ENCODE measurements at places on chromosomes 12 and 14.

DNA sequence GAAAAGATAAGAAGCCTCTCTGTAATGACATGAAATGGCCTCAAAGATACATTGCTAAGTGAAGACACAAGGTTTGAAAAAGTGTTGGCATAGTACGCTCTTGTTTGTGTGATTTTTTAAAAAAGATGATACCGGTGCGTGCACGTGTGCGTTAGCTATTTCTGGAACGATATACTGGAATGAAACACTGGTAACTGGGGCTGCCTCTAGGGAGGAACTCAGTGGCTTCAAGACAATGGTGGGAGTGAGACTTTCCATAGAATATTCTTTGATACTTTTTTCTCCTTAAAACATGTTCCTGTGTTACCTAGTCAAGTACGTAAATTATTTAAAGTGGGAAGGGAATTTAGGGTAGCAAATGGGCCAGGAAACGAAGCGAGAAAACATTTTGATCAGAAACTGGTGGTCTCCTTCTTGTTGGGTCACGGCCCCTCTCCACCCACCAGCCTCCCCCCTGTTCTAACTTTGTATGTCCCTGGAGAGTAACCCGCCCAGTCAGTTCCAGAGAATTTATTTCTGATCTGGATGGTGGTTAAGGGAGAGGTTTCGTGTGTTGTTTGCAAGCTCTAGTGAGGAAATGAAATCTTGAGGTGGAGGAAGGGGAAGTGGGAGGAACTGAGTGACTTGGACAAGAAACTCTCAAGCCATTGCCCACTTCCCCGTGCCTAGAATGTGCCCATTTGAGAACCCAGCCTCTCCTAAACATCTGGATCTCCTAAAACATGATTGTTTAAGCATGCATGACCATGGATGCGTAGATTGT lies 6.6 kb downstream of the FGF6 start:
- DNase-seq = no peak
- H3K27ac ChIP-seq = no peak overlapping the region
- peaks cover 10% of the 10 kb centered on the region for H3K4me1 ChIP-seq
- no peak overlapping the region for H3K4me3 ChIP-seq
- no peaks in the 10 kb centered on the region for H3K36me3 ChIP-seq

DNA sequence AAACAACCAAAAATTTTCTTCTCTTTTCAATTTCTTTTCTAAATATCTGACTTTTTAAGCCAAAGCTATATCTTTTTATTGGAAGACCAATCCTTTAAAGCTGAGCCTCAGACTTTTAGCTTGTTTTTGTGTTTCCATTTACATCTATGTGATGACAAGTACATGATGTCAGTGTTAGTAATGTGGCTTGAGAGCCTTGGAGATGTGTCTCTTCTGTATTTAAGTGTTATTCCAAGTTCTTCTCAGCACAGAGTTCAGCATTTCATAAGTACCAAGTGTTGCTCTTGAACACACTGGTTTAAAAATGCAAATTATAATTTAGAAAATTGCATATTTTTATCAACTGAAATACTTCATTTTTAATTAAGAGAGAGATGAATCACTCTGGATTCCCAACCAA lies 948.9 kb upstream of the FLRT2 start:
- no peaks in the 10 kb centered on the region for H3K27me3 ChIP-seq
- no peak overlapping the region for H3K27ac ChIP-seq
- H3K4me3 ChIP-seq = no peak overlapping the region
- no peaks in the 10 kb centered on the region for H3K4me1 ChIP-seq
- no peaks in the 10 kb centered on the region for H3K36me3 ChIP-seq

DNA sequence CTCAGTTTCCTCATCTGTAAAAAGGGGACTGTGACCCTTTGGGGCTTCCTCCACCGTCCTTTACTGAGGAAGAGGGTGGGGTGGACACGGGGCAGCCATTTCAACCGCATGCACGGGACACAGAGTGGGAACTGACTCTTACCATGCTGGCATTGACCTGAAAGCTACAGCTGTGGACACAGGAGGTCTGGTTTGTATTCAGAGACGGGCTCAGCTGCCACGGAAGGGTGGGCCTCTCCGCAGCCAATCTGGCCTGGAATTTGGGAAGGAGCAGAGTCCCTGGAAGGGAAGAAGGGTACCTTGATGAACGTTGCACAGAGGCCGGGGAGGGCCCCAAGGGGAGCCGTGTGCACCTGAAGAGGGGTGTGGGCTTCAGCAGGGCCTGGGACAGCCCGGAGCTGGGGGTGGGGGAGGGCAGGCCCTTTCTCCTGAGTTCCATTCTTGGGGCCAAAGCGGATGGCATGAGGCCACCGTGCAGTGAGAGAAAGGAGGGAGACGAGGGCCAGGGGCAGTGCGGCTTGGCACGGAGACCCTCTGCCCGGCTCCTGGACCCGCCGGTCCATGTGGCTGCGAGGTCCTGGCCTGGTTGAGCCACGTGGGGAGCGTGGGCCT lies 14.5 kb downstream of the TNFAIP2 start:
- H3K27ac ChIP-seq = no peak overlapping the region
- H3K4me1 ChIP-seq = peaks cover 10% of the 10 kb centered on the region
- DNase-seq = no peak
- no peaks in the 10 kb centered on the region for H3K36me3 ChIP-seq
- peaks cover 14% of the 10 kb centered on the region for H3K27me3 ChIP-seq

DNA sequence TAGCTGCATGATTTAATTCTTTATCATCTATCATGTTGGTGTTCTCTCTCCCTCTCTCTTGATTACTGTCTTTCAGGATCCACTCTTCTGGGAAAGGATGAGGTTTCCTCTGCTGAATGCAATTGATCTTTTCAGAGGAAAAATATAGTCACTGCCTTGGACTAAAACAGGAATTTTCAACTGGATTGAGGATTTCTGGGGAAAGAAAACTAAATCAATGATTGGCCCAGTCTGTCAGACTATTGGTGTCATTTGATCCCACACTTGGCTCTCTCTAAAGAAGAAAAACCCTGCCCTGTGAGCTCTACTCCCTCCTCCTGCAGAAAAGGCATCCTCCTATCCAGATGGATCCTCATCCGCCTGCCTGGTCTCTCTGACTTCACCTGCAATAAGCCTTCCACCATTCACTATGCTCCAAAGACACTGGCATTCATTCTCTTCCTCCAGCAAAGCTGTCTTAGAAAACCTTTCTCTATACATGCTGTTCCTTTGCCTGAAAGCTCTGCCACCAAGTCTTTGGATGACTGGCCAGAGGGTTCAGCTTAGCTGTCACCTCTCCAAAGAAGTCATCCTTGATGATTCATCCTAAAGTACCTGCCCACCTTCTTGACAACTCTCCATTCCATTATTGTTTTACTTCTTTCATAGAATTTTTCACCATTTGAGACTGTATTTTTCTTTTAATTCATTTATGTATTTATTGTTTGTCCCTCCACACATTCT lies 127.7 kb upstream of the CAND1 start:
- peaks cover 18% of the 10 kb centered on the region for H3K27me3 ChIP-seq
- no peak overlapping the region for H3K4me3 ChIP-seq
- H3K27ac ChIP-seq = no peak overlapping the region
- no peak for DNase-seq
- no peaks in the 10 kb centered on the region for H3K36me3 ChIP-seq

DNA sequence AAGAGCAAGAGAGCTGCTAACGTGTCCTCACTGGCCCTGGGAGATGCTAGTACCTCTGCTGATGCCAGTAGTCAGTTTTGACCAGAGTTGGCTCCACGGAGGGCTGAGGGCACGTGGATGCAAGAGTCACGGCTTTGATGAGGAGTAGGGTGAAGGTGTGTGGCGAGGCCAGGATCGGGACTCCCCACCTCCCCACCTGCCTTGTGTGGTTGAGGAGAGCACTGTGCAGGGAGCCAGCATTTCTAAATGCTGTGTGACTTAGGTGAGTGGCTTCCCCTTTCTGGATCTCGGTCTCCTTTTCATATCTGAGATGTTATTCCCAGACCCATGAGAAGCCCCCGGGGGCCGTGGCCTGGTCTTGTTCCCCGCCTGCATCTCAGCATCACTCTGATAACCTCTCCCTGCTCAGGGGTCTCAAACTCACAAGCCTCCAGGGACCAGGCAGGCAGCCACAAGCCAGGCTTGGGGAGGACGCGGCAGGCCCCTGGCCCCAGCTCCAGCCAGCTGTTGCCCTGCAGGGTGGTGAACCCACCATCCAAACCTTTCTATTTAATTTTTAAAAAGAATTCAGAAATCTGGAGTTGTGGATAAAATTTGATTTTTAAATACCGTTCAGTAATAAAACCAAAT lies 32.1 kb downstream of the MVK start:
- H3K4me1 ChIP-seq = no peaks in the 10 kb centered on the region
- H3K36me3 ChIP-seq = no peaks in the 10 kb centered on the region
- no peak for DNase-seq
- no peak overlapping the region for H3K4me3 ChIP-seq
- peaks cover 5% of the 10 kb centered on the region for H3K27me3 ChIP-seq

DNA sequence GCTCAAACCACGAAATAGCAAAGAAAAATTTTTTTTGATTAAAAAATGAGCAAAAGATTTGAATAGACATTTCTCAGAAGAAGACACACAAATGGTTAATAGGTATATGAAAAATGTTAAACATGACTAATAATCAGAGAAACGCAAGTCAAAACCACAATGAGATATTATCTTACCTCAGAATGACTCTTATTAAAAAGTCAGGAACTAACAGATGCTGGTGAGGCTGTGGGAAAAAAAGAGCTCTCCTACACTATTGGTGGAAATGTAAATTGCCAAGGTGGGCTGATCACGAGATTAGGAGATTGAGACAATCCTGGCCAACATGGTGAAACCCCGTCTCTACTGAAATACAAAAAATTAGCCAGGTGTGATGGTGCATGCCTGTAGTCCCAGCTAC lies 315.5 kb upstream of the FLRT2 start:
- H3K4me3 ChIP-seq = no peak overlapping the region
- no peaks in the 10 kb centered on the region for H3K36me3 ChIP-seq
- no peaks in the 10 kb centered on the region for H3K4me1 ChIP-seq
- no peaks in the 10 kb centered on the region for H3K27me3 ChIP-seq

GRCh38 chr12:72368298-72368697 lies 96.1 kb downstream of the TRHDE start:
- H3K4me1 ChIP-seq = no peaks in the 10 kb centered on the region
- H3K4me3 ChIP-seq = no peak overlapping the region
- no peak overlapping the region for H3K27ac ChIP-seq
- H3K36me3 ChIP-seq = no peaks in the 10 kb centered on the region
- H3K27me3 ChIP-seq = peaks cover 8% of the 10 kb centered on the region
- DNase-seq = no peak

- no peak for DNase-seq
- H3K4me1 ChIP-seq = peaks cover 2% of the 10 kb centered on the region
- peaks cover 4% of the 10 kb centered on the region for H3K27me3 ChIP-seq
- H3K27ac ChIP-seq = no peak overlapping the region
- H3K4me3 ChIP-seq = no peak overlapping the region
- H3K36me3 ChIP-seq = peaks cover 5% of the 10 kb centered on the region
These were observed 196.0 kb downstream of the PIK3C2G start for GRCh38 chr12:18457362-18457761.

DNA sequence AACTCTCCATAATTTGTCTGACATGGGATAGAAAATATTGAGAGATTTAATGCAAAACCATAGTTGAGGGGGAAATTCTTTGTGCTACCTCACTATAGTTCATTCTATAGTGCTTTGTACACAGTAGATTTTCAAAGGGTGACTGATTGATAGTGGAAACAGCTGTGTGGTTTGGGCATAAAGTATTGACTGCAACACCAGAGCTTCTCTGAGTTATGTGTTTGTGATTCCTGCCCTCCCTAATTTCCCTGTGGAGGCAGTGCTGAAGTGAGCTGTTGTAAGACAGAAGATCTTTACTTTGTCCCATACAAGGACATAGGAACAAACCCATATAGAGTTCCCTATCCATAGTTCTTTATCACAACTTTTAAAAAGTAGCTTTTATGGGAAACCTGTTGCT lies 47.1 kb downstream of the PTPRQ start:
- peaks cover 6% of the 10 kb centered on the region for H3K4me1 ChIP-seq
- H3K27ac ChIP-seq = no peak overlapping the region
- H3K4me3 ChIP-seq = no peak overlapping the region

GRCh38 chr12:107129315-107129930 lies 36.1 kb upstream of the CRY1 start:
- no peak overlapping the region for H3K27ac ChIP-seq
- peaks cover 24% of the 10 kb centered on the region for H3K27me3 ChIP-seq
- no peak for DNase-seq
- H3K4me3 ChIP-seq = no peak overlapping the region

- no peaks in the 10 kb centered on the region for H3K27me3 ChIP-seq
- H3K27ac ChIP-seq = no peak overlapping the region
- H3K4me1 ChIP-seq = no peaks in the 10 kb centered on the region
- no peak overlapping the region for H3K4me3 ChIP-seq
- DNase-seq = no peak
These were observed 153.7 kb downstream of the PRKD1 start for GRCh38 chr14:29773990-29774389.

- no peaks in the 10 kb centered on the region for H3K36me3 ChIP-seq
- no peak overlapping the region for H3K4me3 ChIP-seq
- H3K27me3 ChIP-seq = peaks cover 1% of the 10 kb centered on the region
- no peak overlapping the region for H3K27ac ChIP-seq
- peaks cover 9% of the 10 kb centered on the region for H3K4me1 ChIP-seq
- DNase-seq = no peak
These were observed 81.0 kb downstream of the CLMN start for GRCh38 chr14:95238487-95239298.

- DNase-seq = no peak
- no peaks in the 10 kb centered on the region for H3K36me3 ChIP-seq
- peaks cover 5% of the 10 kb centered on the region for H3K4me1 ChIP-seq
- H3K27ac ChIP-seq = peak within 1 kb of the TSS; percentile 5
- peaks cover 37% of the 10 kb centered on the region for H3K27me3 ChIP-seq
These were observed at the start of gene CCDC177 for GRCh38 chr14:69574263-69574953. Gene CCDC177 (minus strand): TSS chr14:69574871. CDS start chr14:69573622, 1,249 bp downstream.

DNA sequence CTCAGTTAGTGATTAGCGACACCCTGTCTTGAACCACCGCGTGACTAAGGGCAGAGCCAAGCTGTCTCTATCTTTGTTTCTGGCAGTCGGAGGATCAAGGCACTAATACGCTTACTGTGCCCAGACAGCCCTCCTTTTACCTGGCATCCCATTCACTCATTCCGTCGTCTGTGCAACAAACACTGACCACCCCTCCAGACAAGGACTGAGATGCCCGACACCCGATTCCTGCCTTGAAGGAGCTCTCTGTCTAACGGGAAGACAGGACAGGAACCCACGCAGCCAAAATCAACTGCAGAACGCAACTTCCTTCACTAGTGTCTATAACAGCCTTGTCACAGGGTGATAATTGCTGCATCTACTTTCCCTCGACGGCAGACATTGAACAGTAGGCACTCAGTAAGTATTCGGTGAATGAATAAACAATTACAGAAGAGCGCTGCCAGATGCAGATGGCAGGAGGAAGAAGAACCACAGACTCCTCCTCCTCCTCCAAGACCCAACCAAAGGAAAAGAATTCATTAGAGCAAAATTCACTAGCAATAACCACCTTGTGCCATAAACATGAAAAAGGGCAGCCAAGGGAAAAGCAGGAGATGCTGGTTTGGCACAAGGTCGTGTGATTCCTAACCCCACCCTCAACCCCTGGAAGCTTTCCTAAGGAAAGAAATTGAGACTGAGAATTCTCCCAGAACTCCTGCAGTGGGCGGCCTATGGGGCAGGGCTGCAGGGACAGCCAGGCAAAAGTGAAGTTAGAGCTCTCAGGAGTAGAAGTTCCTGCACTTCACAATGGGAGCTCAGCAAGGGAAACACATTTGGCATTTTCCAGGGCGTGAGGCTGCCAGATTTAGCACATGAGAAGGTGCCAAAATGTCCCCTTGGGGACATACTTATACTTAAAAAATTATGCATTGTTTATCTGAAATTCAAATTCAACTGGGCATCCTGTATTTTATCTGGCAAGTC lies 186.6 kb upstream of the DIO3 start:
- H3K27ac ChIP-seq = no peak overlapping the region
- peaks cover 32% of the 10 kb centered on the region for H3K27me3 ChIP-seq
- no peaks in the 10 kb centered on the region for H3K36me3 ChIP-seq
- H3K4me1 ChIP-seq = peaks cover 3% of the 10 kb centered on the region
- no peak overlapping the region for H3K4me3 ChIP-seq
- DNase-seq = no peak

Measured in chondrocyte (in vitro differentiated cells).